KG1 (cell line): ENCODE measurements at places on chromosomes 7 and 10.

- DNase-seq, result no peak
Measured at GRCh38 chr10:11257440-11258090, 239.9 kb downstream of the CELF2 start.

- no peak for DNase-seq
Measured at GRCh38 chr7:142454862-142455261, 197.0 kb upstream of the PRSS58 start.

- no peak for DNase-seq
Measured at GRCh38 chr7:75866489-75867389, 12.1 kb upstream of the RHBDD2 start.

GRCh38 chr7:64180989-64181388, 26.0 kb upstream of the ZNF735 start:
- no peak for DNase-seq

DNA sequence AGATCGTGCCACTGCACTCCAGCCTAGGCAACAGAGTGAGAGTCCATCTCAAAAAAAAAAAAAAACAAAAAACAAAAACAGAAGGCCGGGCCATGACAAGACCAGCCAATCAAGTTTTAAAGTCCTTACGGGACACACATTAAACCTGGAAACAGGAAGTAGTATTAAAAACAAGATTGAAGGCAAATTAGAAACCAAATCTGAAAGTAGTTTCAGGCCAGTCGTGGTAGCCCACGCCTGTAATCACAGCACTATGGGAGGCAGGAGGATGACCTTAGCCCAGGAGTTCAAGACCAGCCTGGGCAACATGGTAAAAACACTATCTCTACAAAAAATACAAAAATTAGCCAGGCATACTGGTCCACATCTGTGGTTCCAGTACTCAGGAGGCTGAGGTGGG, 18.1 kb downstream of the PSAP start:
- no peak for DNase-seq

GRCh38 chr10:45526309-45526905, 146.2 kb downstream of the ZFAND4 start:
- no peak for DNase-seq
